ENCODE measurements at places on chromosomes 2 and 18.

GRCh38 chr2:241114836-241115235 lies 12.7 kb upstream of the MTERF4 start:
- DNase-seq = no peak

DNA sequence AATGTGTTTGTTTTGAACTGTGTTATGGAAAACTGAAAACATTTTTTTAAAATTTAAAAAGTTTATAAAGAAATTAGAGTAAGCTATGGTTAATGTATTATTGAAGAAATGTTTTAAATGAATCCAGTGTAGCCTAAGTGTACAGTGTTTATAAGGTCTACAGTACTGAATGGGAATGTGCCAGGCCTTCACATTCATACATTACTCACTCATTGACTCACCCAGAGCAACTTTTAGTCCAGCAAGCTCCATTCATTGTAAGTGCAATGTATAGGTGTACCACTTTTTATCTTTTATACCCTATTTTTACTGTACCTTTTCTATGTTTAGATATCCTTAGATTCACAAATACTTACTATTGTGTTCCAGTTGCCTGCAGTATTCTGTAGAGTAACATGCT lies 215.1 kb upstream of the THUMPD2 start:
- DNase-seq = no peak

- no peak for DNase-seq
Observed at GRCh38 chr2:12584338-12584737, 132.4 kb upstream of the TRIB2 start.

GRCh38 chr2:174664084-174664759 lies 66.6 kb upstream of the WIPF1 start:
- DNase-seq = no peak

DNA sequence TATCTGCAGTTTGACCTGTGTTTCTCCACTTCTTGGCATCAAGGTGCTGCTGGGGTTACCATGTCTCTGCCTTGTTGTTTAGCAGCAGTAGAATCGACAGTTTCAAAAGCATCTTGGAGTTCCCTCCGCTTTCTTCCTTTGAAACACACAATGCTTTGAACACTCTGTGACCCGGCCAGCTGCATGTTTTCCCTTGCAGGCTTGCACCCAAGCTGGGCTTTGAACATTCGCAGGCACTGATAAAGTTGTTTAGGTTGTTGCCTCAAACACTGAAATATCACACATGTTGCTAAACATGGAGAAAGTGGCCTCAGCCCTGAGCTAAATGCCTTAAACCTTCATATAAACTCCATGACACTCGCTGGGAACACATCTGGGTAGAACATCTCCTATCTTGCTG lies 251.7 kb downstream of the TSN start:
- DNase-seq = no peak

DNA sequence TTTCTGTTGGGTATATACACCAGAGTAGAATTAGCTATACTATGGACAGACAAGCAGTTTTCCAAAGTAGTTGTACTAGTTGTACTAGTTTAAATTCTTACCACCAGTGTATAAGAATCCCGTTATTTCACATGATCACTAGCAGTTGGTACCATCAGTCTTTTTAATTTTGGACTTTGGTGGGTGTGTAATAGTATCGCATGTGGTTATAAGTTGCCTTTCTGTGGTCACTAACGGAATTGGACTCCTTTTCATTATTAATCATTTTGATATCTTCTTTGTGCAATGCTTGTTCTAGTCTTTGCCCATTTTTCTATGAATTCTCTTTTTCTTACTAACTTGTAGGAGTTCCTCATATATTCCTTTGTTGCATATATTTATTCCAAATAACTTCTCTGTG lies 89.8 kb downstream of the ASXL2 start:
- no peak for DNase-seq

GRCh38 chr2:7601990-7602389 lies 684.8 kb downstream of the RNF144A start:
- no peak for DNase-seq

GRCh38 chr2:201242571-201243277 lies 17.6 kb upstream of the CASP8 start:
- no peak for DNase-seq

- DNase-seq = no peak
Observed at GRCh38 chr2:154078926-154079325, 207.2 kb downstream of the GALNT13 start.

DNA sequence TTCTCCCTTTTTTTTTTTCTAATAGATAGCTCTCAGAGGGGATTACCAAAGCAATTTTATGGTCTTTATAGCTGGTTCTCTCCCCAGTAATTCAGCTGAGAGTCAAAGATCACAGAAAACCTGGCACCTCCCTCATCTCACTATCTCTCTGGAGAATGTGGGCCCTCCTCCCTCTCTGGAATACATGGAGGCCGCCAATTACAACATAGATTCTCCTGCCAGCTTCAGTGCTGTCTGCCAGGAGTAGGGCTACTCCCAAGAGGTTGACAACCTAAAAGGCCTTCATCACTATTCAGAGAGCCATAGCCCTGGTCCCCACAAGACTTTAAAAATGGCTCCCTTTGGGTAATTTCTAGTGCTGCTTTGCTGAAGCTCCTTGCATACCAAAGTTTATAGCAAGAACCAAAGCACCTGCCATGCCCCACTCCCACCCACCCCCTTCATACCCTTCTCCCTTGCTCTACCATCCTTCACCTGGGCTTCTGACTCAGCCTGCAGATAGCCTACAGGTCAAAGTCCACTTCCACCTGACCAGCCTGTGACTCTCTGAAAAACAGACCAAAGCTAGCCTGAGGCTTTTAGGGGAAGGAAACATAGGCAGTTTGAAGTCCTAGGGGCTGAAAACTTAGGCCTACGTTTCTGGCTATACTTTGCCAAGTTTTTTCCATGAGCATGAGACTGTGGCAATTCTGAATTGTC lies 472.3 kb downstream of the TNS1 start:
- DNase-seq = no peak

- peak; percentile 13 for DNase-seq
Observed at GRCh38 chr2:177393203-177393755, 706 bp downstream of the AGPS start.

DNA sequence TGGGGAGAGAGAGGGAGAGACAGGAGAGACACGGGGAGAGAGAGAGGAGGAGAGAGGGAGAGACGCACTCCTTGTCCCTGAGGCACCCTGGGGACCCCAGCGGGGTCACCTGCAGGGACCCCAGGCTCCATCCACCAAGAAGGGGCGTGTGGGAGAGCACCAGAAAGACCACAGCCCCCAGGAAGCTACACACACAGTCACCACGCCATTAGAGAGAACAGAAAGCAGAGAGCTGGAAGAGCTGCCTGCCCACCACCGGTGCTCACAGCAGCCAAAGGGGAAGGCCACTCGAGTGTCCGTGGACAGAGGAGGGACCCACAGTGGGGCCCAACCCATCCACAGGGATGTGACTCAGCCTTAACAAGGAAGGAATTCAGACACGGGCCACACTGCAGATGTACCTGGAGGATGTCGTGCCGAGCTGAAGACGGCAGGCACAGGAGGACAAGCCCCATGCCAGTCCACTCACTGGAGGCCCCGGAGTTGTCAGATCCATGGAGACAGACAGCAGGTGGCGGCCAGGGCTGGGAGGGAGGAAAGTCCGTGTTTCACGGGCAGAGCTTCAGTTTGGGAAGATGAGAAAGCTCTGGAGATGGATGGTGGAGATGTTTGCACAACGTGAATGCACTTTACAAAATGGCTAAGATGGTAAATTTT lies 11.5 kb upstream of the NFATC1 start:
- DNase-seq = no peak

DNA sequence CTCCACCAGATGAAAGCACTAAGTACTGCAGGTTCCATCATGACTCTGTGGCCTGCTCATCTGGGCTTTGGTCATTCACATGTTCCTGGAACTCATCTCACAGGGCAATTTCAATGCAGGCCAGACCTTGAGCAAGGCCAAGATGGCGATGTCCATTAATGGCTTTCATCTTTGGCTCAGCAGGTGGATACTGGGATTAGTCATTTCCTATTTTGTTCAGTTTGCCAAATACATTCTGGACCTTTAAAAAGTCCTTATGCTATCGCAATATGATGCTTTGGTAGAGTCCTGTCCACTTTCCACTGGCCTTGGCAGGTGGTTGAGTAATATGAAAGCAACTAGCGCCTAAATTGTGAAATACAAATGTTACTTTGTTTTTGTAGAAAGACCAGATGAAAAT lies 170.1 kb upstream of the REV1 start:
- no peak for DNase-seq

DNA sequence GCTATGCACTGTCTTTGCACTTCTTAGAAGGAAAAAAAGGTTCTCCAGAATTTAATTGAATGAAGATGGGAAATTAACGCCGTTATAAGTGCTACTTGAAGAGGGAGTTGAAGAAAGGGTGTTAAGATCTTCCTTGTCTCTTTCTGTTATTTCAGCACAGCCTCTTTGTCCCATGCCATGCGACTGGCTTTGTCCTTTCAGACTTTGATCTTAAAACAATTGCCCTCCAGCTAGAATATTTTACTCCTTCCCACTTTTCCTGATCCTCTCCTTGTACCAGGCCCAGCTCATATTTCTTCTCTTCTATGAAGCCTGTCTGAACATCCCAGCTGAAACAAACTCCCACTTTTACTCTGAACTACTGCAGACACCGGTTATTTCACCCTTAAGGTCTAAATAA lies 51.4 kb downstream of the RAB27B start:
- DNase-seq = no peak

DNA sequence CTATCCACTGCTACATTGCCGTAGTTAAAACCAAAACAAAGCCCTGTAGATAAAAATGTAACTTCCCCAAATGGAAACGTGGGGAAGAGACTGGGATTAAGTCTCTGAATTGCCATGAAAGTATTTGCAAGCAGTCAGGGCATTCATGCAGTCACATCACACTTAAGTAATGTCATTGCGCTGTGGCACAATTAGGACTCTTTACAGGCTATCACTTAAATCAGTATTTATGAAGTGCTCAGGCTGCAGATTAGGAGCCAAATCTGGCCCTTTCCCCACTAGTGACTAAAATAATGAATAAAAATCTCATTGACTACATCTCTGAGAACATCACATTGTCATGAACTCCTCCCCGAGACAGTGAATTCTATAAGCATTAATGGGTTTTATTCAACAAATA lies 300.9 kb downstream of the ICOS start:
- no peak for DNase-seq

DNA sequence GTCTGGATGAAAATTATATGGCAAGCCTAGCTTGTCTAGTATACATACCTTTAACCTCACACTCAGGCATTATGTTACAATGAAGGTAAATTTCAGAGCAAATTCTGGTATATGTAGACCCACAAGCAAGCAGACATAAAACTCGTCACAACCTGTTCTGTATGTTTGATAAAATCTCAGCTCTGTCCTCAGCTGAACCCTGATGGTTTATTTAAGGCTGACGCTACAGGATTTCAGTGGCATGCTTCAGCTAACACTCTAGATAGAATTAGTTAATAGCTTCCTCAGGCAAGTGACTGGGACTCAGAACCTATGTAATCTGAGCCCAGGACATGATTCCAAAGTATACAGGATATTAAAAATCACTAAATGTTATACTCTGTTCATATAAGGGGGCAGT lies 68.2 kb upstream of the MC2R start:
- no peak for DNase-seq

Data from GM03348 (cell line).